ENCODE measurements at places on chromosomes 11 and 22.

- no peak for DNase-seq
Observed at GRCh38 chr11:57476757-57477506, 16.6 kb downstream of the RTN4RL2 start.

GRCh38 chr11:131064373-131064991 lies 148.2 kb upstream of the SNX19 start:
- DNase-seq = no peak

DNA sequence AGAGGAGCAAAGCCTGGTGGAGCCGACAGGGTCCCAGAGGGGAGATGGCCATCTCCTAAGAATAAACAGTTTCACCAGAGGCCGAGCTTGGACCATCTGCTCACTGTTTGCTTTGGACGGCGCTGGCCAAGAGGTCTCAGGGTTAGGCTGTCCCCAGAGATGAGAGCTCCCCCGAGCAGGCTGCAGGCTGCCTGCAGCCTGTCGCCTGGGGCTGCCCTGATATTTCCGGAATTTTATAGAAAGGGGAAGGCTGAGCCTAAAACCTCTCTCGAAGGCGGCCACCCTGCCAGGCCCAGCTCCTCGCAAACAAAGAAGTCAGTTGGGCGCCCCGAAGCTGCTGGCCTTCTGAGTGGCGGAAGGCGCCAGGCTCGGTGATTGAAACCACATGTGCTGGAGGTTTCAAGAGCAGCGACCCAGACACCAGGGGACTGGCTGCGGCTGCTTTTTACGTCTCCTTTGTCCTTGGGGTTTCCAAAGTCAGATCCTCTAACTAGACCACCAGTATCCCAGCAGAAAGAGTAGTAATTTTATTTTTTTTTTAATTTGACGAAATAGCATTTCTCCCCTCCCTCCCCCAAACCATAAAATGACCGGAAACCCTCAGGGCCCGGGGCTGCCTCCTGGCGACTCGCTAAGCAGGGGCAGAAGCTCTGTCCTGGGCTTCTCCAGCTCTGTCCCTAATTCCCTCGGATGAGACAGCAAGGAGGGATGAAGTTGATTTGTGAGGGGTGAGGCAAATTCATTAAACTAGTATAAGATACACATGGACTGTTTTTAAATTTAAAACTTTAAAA lies 57.4 kb downstream of the CLMP start:
- DNase-seq = peak; percentile 94

DNA sequence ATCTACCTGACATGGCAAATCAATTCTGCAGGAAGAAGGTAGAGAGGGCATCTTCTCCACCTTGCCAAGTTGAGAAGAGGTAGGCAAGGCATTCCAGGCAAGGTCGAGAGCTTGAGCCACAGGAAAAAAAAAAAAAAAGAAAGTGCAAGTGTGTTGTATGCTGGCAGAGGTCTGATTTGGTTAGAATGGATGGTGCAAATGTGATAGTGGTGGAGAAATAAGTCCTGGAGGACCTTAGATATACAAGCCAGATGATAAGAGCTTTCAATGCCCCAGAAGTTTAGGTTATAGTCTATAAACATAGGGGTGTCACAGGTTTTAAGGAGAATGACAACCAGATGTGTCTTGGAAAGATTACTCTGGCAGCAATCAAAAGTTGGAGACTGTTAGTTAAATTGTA lies 1.4 kb downstream of the FBXO3 start:
- no peak for DNase-seq

DNA sequence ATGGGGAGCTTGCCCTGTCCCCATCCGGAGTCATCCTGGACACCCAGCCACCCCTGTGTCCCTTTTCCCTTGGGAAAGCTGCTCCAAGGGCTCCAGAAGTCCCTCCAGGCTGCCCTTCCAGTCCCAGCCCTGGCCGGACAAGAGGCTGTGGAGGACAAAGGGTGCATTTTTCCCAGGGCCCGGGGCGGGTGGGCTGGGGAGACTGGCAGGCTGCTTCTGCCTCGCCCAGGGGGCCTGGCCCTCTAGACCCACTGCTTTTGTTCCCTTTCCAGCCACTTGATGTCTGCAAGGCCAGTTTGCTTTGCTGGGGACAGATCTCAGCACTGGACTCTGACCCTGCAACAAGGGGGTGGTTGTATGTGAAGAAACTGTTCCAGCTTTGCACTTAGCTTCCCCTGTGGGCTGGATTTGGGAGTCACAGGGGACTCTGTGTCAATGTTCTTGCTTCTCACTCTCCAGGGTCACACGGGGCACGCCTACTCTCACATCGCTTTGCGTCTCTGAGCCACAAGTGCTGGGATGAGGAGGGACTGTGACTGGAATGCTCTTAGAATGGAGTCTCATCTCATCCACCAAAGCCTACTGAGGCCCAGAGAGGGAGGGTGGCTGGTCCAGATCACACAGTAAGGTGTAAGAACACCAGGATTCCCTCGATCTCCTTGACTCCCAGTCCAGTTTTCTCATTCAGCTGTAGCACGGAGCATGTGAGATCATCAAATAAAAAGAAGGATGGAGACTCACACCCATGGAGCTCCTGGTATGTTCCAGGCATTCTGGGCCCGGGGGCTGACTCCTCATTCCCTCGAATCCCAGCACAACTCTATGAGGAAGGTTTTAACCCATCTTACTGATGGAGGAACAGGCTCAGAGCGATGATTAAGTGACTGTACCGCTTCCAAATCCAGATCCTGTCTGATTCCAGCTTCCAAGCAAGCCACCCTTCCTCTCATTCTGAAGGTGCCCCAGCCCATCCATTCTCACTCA lies 59.9 kb downstream of the FBXO7 start:
- DNase-seq = no peak

GRCh38 chr11:132563050-132563449 lies 969.3 kb downstream of the OPCML start:
- no peak for DNase-seq

DNA sequence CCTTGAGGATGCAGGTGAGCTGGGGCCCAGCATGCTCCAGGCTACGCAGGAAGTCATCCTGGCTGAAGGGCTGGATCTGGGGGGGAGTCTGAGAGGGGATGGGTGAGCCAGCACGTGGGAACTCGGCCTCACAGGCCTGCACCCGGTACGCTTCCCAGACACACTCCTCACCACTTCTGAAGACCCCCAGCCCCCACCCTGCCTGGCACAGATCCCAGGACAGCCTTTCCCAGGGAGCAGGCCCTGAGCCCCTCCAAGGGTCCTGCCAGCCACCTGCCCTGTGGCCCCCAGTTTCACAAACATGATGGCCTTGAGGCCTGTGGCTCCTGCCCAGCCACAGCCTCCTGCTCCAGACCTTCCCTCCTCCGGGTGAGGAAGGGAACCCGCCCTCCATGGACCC lies 5.6 kb upstream of the PLXNB2 start:
- no peak for DNase-seq

DNA sequence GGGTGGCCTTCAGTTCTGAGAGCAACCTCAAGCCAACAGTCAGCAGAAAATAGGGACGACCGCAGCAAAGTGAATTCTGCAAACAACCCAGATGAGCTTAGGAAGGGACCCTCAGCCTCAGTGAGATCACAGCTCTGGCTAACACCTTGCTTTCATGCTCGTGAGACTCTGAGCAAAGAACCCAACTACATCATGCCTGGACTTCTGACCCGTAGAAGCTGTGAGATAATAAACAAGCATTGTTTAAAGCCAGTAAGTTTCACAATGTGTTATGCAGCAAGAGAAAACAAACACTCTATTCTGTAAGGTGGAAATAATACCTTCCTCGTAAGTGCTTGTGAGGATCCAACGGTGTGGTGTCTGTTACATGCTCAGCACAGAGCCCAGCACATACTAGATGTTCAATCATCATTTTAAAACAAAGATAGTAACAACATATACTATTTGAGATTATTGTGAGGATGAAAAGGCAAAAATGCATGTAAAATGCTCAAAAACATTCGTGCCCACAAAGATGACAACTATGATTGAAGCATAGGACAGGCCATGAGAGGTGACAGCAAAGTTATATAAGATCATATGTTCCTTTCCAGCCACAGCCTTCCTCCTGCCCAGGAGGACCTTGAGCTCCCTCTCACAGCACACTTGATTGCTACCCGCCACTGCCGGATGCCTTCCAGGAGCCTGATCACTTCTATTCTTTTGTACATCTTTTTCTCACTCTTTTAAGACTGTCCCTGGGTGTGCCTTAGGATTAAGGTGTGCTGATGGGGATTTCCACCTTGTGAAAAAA lies 433.3 kb downstream of the BUD13 start:
- DNase-seq = peak; percentile 21

- DNase-seq = no peak
Observed at GRCh38 chr22:45103756-45104155, 60.0 kb upstream of the NUP50 start.

GRCh38 chr11:74429205-74429604 lies 31.0 kb upstream of the PGM2L1 start:
- DNase-seq = no peak

DNA sequence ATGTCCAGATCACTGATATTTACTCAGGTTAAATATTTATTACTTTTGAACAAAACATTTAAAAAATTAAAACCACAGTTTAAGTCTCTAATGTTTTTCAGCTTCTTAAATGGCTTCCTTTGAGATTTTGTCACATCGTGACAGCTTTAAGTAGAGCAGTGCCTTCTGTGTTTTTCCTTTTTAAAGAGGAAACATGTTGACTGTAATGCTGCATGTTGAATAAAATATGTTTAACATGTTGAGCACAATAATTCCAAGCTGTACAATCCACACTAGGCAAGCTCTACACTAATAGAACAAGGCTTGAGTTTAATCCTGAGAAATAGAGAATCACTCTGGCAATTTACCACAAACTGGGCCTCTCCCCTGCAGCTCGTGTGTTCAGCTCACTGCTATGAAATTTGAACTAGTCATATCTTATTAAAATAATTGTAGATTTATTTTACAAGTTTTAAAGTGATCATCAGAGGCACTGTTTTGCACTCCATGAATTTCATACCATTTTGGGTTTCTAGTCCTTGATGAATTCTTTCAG lies 368.3 kb downstream of the SOX6 start:
- DNase-seq = no peak

GRCh38 chr11:27287205-27287604 lies 75.8 kb downstream of the CCDC34 start:
- DNase-seq = no peak

DNA sequence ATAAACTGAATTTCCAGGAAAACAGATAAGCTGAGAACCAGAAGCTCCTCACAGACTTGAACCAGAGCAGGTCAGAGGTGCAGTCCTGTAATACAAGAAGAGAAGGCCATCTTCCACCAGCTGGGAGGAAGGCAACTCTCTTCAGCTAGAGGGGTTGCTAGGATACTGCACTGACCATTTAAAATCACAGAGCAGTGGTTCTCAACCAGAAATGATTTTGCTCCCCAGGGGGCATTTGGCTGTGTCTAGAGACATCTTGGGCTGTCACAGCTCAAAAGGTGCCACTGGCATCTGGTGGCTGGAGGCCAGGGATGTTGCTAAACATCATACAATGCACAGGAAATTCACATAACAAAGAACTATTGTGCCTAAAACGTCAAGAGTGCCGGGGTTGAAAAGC lies 17.2 kb downstream of the OPCML start:
- DNase-seq = no peak

GRCh38 chr11:41978945-41979344 lies 519.5 kb upstream of the LRRC4C start:
- no peak for DNase-seq

- DNase-seq = peak; percentile 62
Observed at GRCh38 chr11:117179048-117179999, 781 bp downstream of the SIDT2 start.

- DNase-seq = no peak
Observed at GRCh38 chr11:77081381-77081851, 14.6 kb downstream of the CAPN5 start.

GRCh38 chr11:102843489-102843888 lies at the start of gene MMP3:
MMP3 (minus strand) TSS chr11:102843609; CDS start chr11:102843546, 63 bp downstream.
- DNase-seq = no peak

DNA sequence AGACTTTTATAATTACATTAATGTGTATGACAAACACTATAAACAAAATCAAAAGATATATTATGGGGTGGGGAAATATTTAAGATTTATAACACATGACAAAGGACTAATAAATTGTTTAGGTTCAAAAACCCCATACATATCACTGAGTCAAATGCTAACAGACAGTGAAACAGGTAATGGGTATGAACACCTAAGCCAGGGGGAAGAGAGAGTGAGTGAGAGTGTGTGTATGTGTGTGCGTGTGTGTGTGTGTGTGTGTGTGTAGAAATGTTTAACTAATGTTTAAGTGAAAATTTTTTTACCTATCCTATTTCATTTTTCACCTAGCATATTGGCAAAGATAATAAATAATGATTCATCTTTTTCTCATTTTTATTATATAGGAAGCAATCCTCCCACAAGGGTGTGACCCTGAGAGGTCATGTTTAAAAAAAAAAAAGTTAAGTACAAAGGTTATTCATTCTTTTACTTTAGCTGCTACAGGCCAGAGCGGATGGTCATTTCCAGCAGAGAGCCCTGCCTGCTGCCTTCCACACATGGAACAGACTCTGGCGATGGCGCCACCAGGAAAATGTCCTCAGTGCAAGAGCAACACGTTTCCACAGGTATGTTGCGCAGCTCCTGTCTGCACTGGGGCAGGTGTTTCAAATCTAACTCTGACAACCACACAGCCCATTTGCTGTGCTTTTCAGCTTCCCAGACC lies 72.9 kb downstream of the PISD start:
- DNase-seq = no peak

DNA sequence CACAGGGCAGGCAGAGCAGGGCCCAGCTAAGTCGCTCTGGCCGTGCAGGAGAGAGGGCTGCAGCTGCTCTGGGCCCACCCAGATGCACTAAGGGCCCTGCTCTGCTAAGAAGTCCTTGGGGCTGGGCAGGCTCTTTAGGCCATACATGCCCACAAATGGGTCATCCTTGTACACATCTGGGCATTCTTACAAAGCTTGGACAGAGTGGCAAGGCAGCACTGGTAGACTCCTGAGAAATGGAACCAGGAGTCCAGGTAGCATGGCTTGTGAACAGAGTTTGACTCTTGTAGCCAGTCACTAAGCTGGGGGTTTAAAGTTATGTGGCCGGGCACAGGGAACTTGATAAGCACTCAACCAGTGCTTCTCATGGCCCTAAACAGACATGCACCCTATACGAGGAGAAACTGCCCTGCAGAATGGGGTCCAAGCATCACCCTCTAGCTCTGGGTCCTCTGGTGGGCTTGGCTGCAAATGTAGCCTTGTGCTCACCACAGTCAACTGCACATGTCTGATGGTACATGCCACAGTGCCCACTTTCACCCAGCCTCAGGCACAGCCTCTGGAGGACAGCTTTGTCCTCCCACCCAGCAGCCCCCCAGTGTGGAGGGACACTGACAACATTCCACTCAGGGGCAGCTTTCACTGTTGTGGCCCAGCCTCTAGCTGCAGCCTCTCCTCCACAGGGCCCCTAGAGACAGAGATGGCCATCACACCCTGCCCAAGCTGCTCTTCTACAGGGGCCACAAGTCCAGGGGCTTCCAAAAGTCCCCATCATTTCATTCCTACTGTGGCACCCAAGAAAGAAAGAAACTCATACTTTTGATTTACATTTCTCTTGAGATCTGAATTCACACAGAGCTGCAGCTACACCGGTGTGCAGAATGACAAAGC lies 75.2 kb downstream of the DGCR2 start:
- no peak for DNase-seq

GRCh38 chr11:79353706-79354105 lies 87.1 kb downstream of the TENM4 start:
- DNase-seq = no peak
